CD4-positive, alpha-beta T cell treated with Interleukin-15 for 1 hour (primary cell): ENCODE measurements at places on chromosomes 13 and 19.

GRCh38 chr19:17553256-17553655 is 2.2 kb upstream of the COLGALT1 start:
- no peak for DNase-seq

- DNase-seq, result no peak
Observed at GRCh38 chr13:31477961-31478360, 261.4 kb upstream of the RXFP2 start.

DNA sequence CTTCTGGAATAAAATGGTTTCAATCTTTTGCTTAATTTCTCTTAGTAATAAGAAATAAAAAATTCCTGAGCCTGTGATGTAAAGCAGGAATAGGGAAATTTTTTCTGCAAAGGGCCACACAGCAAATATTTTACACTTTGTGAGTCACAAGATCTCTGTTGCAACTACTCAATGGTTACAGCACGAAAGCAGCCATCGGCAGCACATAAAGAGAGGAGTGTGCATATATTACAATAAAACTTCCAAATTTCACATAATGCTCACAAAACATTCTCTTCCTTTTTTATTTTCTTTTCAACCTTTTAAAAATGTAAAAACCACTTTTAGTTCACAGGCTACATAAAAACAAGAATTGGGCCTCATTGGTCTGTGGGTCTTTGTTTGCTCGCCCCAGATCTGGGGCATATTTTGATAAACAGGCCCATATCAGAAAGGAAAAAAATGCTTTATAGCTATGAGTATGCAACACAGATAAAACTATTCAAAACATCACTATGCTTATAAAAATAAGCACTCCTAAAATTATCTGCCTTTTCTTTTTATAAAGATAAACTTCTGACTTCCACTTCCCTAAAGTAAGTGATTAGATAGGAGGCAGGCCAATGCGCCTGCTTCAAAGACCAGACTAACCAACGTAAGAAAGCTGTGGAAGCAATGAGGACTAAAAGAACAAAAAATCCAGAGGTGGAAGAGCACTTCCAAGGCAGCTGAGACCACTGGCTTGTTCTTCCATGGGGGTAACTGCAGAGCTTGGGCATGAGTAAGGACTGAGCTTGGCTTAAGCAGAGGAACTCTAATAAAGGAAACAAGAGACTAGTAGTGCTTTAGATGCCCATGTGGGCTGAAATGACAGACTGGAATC is 26.5 kb downstream of the MYCBP2 start:
- no peak for DNase-seq

- DNase-seq, result no peak
Observed at GRCh38 chr13:30615866-30616541, 1.7 kb upstream of the USPL1 start.
